ENCODE measurements at places on chromosomes 16 and 17.

DNA sequence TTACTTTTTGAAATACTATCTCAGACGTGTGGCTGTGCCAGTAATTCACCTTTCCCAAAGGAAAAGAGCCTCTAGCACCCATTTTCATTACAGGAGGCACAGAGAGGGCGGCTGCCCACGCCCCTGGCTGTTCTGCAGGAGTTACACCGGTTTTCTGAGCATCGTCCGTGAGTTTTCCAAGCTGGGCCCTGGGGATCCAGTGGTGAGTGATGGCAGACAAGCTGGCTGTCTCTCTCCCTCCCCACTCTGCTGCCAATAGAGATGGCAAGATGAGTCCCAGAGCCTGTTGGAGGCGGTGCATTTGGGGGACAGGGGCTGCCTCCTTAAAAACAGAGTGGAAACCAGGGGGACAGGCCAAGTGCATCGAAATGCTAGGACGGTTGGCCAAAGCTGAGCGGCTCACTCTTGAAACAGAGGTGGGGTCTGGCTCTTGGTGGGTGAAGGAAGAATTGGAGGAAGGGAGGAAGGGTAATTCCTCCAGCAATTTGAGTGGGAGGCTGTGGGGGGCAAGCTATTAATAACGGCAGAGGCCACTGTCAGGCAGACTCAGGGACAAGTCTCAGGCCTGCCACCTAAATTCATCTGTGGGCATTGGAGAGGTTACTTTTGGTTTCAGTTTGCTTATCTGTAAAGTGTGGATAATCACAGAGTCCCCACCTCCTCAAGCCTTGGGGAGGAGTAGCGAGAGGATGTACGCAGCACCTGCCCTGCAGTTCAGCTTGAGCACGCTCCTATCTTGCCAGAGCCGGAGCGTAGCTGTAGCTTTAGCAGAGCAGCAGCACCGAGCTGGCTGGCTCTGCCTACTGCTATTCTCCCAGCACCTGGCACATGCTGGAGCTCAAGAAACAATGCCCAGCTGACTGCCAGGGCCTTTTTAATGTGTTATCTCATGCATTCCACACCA is 7.5 kb upstream of the NOS2 start:
- no peak for DNase-seq

DNA sequence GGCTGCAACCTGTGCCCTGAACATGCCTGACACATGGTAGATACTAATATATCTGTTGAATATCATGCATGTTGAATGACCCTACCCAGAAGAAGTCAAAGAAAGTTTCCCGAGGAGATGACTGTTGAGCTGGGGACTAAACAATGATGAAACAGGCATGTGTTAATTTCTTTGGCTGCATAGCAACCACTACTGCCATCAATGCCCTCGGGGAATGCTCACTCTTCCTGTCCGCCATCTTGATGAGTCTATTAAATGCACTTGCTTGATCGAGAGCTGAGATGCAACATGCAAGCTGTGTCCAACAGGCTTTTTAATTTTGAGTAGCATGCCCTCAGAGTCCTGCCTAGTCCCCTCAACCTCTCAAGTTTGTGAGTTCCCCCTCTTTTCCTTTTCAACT is 31.3 kb downstream of the GRIN2A start:
- no peak for DNase-seq

DNA sequence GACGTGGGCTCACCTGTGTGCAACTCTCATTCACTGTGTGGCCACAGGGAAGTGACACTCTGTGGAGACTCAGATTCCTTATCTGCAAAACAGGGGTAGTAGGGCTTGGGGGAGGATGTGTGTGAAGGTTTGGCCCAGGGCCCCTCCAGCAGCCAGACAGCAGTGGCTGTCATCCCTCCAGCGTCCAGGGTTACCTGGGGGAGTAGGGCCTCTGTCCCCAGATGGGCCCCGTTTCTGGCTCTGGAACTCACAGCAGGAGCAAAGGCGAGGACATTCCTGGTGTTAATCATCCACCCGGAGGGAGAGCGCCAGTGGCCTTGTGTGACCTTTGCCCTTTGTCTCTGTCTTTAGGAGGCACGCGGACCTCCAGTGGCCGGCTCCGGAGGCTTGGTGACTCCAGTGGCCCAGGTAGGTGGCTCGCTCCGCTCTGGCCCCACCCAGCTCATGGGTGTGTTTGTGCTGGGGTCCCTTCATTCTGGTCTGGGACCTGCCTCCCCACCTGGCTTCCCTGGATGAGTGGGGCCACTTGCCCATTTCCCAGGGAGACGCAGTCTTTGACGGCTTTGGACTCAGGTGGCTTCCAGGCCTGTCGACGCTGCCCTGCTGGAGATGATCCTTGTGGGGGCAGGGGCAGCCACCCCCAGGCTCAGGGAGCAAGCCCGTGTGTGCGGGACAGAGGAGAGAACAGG is 166.2 kb downstream of the SEC14L1 start:
- DNase-seq = no peak

DNA sequence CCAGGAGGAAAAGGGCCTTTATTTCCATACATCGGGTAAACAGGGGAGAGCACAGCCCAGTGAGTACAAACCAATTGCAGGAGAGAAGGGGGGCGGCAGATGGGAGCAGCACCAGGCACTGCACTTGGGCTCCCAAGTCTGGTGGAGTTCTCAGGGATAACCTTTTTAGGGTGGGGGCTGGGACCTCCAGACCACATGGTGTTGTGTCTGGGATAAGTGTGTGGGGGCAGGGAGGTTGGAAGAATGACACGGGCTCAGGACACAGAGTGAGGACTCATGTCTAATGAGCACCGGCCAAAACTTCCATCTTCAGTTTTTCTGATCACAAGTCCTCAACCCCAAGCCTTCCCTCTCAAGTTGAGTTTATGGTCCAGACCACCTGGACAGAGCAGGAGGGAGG is 30.6 kb downstream of the PIPOX start:
- DNase-seq = no peak

DNA sequence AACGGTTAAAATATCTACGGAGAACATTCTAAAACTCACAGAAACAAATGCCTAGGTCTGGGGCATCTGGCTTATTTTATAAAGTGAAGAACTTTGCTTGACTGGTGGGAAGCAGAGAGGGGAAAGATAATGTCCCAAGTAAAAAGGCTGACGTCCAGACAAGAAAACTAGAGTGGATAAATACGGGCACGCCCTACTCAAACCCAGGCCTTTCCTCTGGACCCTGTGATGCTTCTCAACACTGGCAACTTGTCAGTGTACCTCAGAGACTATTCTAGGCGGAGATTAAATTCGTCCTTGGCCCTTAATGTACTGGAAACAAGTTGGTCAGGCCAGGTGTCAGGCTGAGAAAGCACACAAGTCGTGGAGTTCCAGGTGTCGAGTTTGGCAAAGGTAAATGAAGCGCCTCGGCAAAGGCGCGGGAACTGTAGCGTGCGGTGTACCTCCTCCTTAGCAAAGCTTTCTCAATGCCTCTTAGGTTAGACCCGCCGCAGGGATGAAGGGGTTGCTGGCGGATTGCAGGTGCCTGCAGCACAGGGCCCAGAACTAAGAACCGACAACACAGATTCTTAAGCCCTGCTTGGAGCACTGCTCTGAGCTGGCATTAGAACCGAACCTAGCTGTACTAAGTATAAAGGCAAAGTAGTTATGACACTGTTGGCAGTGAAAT is 668 bp upstream of the UNK start:
- DNase-seq = no peak

GRCh38 chr17:20092973-20093626 is 83.9 kb downstream of the SPECC1 start:
- no peak for DNase-seq

Measured in AG08395 (cell line).